ENCODE measurements at places on chromosomes 11 and 22.

GRCh38 chr11:113113801-113114704 lies 152.8 kb downstream of the NCAM1 start:
- DNase-seq, result peak; percentile 45

GRCh38 chr11:17897495-17897894 lies 115.4 kb downstream of the SERGEF start:
- DNase-seq, result no peak

GRCh38 chr11:95705485-95706124 lies 84.0 kb downstream of the FAM76B start:
- DNase-seq, result peak; percentile 92

DNA sequence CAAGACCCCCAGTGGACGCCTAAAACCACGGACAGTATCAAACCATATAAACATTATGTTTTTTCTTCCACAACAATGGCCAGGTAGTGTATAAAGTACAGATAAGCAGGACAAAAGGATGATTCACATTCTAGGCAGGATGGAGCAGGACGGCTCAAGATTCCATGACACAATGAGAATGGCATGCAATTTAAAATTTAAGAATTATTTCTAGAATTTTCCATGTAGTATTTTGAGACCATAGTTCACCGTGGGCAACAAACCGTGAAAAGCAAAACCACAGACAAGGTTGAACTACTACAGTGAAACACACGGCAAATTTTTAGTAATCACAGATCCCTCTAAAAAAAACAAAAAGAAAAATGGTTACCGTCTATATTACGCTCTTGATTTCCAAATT lies 7.5 kb downstream of the NARS2 start:
- DNase-seq, result no peak

DNA sequence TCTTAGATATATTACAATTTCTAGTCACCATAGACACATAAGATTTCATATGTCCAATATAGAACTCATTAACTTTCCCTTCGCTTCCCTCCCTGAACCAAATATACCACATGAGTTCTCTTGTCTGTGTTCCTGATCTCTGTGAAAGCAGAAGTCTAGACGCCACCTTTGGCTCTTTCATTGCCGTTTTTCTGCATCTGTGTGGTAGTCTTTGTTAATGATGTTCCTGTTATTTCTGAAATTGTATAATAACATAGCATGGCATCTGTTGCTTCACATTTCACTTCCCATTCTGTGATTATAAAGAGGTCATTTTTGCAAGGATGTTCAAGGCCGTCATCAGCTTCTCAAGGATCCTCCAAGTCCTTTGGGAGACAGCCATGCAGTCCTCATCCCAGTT lies 58.5 kb downstream of the NCAM1 start:
- no peak for DNase-seq

Measured in muscle of arm (tissue), 14 donors.